ENCODE measurements at places on chromosomes 7 and 10. TPM values are rescaled to one million over a fixed set of nuclear protein-coding genes. Genes with fewer than 3 reads are reported as not detected.

CYP3A4 gene
- 0.11 TPM for total RNA-seq

MLLT10 gene
- total RNA-seq: 55.5 TPM

ANKRD1 gene
- total RNA-seq: 0.17 TPM

NSMCE4A gene
- 49.0 TPM for total RNA-seq

CHRM2 gene
- total RNA-seq: 5.3 TPM

POT1 gene
- 103 TPM for total RNA-seq

PRSS2 gene
- not detected for total RNA-seq

OR9A2 gene
- 0.50 TPM for total RNA-seq

TBX20 gene
- not detected for total RNA-seq

AGBL3 gene
- total RNA-seq: 5.9 TPM

VWDE gene
- 4.9 TPM for total RNA-seq

SYCE1 gene
- 0.40 TPM for total RNA-seq

TAS2R41 gene
- total RNA-seq: not detected

CTAGE8 gene
- 0.20 TPM for total RNA-seq

NPC1L1 gene
- total RNA-seq: 0.06 TPM

UPK3BL2 gene
- 6.0 TPM for total RNA-seq

FEZF1 gene
- total RNA-seq: not detected

SLC16A9 gene
- total RNA-seq: 108 TPM

TMEM225B gene
- 0.20 TPM for total RNA-seq

AKR1B1 gene
- total RNA-seq: 54.7 TPM

CAV1 gene
- total RNA-seq: 71.0 TPM

ENKUR gene
- total RNA-seq: 12.0 TPM

STEAP2 gene
- total RNA-seq: 8.2 TPM

PFKP gene
- total RNA-seq: 120 TPM

TEX47 gene
- not detected for total RNA-seq

PRR15 gene
- total RNA-seq: 0.30 TPM

TAF6 gene
- 25.3 TPM for total RNA-seq

GRM8 gene
- 22.1 TPM for total RNA-seq
